ENCODE measurements at places on chromosomes 5 and 9.

DNA sequence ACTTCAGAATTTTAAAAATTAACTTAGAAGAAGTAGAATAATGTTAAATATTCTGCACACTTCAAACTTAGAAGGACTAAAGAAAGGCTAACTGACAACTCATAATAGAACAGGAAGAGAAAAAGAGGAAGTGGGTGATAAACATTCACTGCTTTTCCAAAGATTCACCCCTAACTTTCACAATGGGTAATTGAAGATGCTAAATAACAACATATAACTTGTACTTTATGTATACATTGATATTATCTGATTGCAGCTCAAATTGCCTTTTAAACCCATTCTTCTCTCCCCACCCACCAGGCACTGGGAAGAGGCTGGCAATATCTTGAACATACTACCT lies 376.6 kb downstream of the EFNA5 start:
- DNase-seq: no peak

- no peak for DNase-seq
Measured at GRCh38 chr5:138936225-138936967, 61.3 kb upstream of the LRRTM2 start.

GRCh38 chr5:137342764-137343163 lies 156.4 kb downstream of the SPOCK1 start:
- DNase-seq: no peak

DNA sequence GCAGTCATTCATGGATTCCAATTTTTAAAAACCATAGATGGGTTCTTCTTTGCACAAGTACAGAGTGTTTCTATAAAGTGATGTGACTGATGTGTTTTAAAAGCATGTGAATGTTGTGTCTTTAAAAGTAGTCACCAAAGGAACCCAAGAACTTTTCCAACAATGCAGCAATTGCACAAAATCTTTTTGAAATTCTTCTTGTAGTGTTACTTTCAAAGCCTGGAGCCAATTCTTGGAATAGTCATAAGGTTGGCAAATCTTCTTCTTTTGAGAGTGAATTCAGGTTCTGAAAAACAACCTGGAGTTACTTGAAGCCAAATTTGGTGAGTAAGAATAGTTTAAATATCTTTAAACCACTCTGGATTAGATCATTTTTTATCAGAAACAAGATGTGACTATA lies 10.5 kb downstream of the GRAMD2B start:
- DNase-seq: no peak

GRCh38 chr5:63555874-63556273 lies 406.4 kb downstream of the HTR1A start:
- DNase-seq: no peak

GRCh38 chr5:113572716-113573115 lies 59.2 kb downstream of the YTHDC2 start:
- DNase-seq: no peak

GRCh38 chr9:20551835-20552234 lies 70.5 kb downstream of the MLLT3 start:
- no peak for DNase-seq

- DNase-seq: no peak
Measured at GRCh38 chr9:69180670-69181069, 6.6 kb downstream of the TJP2 start.

DNA sequence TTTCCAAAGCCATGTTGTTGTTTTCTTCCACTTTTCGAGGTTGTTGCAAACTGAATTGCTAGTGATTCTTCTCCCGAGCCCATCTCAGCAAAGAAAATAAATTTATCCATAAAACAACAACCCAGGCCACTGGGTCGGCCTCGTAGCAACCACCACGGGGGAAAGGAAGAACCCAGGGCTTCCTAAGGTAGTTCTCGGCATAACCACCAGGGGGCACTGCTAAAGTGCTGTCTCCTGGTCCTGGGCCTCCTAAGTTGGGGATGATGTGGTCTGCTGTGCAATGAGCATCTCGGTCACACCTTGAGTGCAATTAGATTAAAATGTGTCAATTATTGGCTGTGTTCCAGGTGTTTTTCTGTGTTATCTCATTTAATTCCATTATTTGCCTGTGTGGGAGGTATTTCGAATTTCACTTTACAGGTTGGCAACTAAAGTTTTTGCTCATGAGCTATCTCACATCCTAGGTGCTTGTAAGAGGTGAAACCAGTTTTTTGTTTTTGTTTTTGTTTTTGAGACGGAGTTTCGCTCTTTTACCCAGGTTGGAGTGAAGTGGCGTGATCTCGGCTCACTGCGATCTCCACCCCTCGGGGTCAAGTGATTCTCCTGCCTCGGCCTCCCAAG lies 102.8 kb upstream of the DAP start:
- DNase-seq: no peak

- DNase-seq: no peak
Measured at GRCh38 chr5:31613651-31614050, 25.3 kb upstream of the PDZD2 start.

- no peak for DNase-seq
Measured at GRCh38 chr5:96716007-96716406, 53.8 kb downstream of the CAST start.

DNA sequence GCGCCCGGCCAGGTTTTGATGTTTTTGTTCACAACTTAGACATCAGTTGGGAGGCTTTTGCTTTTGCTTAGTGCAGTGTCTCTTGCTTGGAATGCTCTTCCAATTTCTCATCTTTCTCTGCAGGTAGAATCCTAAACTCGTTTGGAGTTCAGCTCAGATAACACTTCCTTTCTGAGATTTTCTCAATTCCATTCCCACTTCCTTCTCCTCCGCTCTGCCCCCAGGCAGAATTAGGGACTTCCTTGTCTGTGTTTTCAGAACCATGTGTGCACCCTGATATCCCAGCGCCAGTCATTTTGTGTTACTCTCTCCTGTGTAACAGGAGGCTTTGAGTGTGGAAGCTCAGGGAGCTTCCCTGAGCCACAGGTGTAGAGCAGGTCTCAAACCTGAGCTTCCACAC lies 171.0 kb downstream of the INSYN2B start:
- DNase-seq: no peak

GRCh38 chr5:135367076-135367475 lies 32.0 kb downstream of the MACROH2A1 start:
- no peak for DNase-seq

GRCh38 chr5:122921826-122922225 lies 76.4 kb downstream of the SNX24 start:
- no peak for DNase-seq

GRCh38 chr9:4356306-4356705 lies 56.4 kb upstream of the GLIS3 start:
- DNase-seq: no peak

GRCh38 chr5:171586436-171586835 lies 167.0 kb downstream of the FGF18 start:
- no peak for DNase-seq

DNA sequence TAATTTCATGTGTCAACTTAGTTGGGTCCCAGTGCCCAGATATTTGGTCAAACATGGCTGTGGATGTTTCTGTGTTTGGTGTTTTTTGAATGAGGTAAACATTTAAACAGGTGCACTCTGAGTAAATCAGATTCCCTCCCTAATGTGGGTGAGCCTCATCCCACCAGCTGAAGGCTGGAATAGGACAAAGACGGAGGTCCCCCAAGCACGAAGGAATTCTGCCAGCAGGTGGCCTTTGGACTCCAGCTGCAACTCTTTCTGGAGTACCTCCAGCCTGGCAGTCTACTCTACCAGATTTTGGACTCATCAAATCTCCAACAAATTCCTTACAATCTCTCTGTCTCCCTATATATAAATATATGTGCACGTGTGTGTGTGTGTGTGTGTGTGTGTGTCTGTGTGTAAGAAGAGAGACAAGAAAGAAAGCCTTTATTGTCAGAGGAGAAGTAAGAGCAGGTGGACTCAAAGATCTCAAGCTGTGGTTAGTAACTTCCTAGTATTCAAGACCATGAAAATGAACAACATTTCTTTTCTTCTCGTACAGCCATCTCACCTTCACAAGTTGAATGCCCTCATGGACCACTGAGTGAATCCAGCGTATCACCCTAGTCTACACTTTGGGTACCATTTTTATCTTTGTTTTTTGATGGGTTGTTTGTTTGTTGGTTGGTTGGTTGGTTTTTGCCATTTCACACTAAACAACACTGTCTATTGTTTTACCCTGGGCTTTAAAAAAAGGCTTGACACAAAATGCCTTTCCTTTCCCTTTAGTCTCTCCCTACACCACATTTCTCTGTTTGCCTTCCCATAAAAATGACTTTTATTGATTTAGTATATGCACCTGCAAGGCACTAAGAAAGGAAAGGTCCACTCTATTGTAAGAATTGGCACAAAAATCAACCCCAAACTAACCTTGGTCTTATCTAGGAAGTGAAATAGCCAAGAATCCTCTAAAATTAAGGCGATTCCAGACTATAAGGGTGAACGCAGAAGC lies 118.7 kb downstream of the TENT4A start:
- no peak for DNase-seq

- no peak for DNase-seq
Measured at GRCh38 chr5:147819261-147819770, 12.2 kb downstream of the SPINK1 start.

DNA sequence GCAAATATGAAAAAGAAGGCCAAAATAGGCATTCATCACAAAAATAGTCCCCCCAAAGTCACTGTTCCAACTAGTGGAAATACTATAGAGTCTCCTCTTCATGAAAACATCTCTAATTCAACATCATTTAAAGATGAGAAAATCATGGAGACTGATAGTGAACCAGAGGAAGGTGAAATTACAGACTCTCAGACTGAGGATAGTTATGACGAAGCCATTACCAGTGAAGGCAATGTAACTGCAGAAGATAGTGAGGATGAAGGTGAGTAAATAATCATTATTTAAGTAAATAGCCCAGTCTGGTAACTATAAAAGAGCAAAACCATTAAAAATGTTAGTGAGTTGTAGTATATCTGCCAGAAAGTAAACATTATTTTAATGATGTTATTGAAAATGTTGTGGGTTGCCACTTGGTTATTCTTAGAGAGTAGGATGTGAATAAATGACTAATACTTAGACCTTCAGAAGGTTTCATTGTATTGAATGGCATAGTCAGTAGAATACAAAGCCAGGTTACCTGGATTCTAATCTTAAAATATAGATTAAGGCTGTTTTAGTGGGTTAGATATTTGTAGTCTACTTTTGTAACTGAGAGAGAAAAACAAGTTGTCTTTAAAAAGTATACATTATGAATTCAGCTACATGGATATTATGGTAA lies 16.3 kb downstream of the AGGF1 start:
- no peak for DNase-seq

DNA sequence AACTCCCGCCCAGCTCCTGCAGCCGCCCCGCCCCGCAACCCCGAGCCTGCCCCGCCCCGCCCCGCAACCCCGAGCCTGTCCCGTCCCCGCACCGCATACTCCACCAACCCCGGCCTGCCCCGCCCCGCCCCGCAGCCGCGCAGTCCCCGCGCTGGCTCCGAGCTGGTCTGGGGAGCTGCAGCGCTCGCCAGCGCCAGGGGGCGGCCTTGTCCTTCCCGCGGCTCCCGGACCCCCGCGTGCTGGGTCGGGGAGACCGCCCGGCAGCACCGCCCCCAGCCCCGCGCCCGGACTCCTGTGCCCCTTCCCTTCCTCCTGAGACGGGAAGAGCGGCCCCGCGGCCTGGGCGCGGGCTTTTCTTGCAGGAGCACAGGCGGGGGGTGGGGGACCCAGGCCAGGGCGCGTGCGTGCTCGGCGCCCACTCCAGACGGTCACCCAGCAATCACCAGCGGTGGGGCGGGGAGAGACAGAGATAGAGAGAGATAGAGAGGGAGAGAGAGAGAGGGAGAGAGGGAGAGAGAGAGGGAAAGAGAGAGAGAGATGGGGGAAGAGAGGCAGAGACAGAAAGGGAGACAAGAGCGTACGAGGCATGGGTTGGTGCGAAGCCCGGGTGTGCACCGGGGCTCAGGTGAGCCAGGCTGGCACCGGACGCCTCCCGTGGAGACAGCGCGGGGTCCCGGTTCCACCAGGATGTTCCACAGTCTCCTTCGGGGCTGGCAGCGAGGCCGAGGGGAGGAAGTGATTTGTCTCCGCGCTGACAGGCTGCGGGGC lies 14.7 kb upstream of the TMEM250 start:
- no peak for DNase-seq

DNA sequence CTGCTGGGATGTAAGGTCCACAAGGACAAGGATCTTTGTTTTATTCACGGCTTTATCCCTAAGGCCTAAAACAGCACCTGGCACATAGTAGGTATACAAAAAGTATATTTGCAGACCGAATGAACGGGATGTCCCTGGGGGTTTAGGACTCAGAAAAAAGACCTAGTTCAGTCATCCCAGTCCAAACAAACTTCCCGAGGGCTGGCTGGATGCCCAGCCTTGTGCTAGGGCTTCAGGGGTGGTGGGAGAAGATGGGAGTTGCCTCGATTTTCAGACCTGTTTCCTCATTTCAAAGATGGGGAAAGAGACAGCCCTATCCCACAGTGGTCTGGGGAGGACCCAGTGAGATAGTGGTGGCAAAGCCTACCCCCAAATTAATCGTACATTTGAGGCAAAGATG lies 3.0 kb upstream of the PROB1 start:
- DNase-seq: no peak

GRCh38 chr9:69894720-69895119 lies 74.1 kb downstream of the CFAP95 start:
- no peak for DNase-seq

GRCh38 chr5:45687701-45688100 lies 8.5 kb downstream of the HCN1 start:
- no peak for DNase-seq

DNA sequence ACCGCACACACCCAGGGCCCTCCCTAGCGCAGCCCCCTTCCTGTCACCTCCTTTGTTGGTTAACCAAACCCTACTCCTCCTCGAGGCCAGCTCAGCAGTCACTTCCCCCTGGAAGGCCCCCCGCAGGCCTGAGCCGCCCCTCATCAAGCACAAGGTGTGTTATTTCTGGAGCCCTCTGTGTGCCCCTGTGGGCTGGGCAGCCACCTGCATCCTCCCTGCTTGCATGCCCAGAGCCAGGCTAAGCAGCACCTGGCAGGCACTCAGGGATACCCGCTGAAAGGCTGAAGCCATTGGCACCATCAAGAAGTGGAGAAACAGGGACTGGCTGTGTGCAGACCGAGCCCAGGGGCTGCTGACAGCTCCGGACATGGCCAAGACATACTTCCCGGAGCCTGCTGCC lies 121.8 kb downstream of the ZNF354C start:
- DNase-seq: no peak
